ENCODE measurements at places on chromosomes 1 and 21.

- no peak for DNase-seq
Observed at GRCh38 chr1:220983877-220984635, 104.8 kb downstream of the HLX start.

DNA sequence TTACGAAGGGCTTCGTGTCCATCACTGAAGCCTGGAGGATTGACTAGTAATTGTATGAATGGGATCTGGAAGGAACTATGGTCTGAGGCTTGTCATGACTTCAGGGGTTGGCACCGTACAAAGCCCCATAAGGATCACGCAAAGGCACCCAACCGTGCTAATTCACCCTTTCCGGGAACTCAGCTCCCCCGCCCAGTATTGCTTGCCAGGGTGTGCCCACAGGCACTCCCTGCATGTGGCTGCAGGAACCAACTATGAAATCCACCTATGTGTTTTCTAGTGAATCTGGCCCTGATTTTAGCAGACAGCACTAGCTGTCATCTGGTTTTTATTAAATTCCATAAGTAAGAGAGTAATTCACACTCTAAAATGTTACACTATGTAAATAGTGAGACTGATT, 139.2 kb downstream of the TM2D1 start:
- DNase-seq, result no peak

DNA sequence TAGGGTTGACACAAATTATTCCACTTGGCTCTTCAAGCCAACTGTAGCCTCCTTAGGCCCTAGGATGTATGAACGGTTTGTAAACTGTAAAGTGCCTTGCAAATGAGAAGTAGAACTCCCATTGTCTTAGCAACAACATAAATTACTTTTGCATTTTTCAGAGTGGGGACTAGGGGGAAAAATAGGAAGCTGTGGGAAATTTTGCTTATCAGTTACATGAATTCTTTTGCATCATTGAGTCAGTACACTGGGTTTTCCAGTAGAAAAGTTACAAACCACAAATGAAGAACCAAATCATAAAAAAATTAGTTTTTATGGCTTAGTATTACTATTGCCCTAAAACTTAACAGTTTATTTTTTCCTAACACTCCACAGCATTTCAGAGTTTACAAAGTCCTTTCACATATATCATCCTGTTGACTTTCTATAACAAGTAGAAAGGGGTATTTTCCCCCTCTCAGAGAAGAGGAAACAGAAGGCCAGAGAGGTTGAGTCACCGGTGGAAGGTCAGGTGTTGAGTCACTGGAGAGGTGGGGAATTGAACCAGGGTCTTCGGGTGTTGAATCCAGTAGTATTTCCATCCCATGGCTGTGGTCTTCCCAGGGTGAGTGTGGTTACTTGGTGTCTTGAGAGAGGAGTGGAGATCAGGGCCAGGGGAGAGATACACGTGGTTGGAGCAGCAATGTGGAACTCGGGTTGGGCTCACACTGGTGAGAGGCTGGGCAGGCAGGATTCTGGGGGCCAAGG, 71.9 kb upstream of the USP24 start:
- DNase-seq, result peak; percentile 59

- DNase-seq, result no peak
Observed at GRCh38 chr1:2564815-2565374, 8.7 kb downstream of the TNFRSF14 start.

GRCh38 chr1:238558156-238558555, 667.4 kb upstream of the ZP4 start:
- DNase-seq, result no peak

DNA sequence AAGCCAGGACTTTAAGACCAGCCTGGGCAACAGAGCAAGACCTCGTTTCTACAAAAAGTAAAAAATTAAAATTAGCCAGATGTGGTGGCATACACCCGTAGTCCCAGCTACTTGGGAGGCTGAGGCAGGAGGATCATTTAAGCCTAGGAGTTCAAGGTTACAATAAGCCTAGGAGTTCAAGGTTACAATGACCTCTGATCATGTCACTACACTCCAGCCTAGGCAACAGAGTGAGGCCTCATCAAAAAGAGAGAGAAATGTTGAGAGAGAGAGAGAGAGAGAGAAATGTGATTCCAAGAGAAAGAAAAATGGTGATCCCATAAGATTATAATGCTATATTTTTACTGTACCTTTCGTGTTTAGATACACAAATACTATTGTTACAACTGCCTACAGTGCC, 60.2 kb downstream of the PACC1 start:
- DNase-seq, result no peak

All from suppressor macrophage treated with lipopolysaccharide for 1 hour (primary cell).